ENCODE measurements at places on chromosomes 12 and 14.
A peak's percentile ranks its signal among the peaks of the same experiment; 100 is the strongest.

GRCh38 chr14:69263364-69263763 is 3.4 kb downstream of the GALNT16 start:
- peak; percentile 98 for DNase-seq

DNA sequence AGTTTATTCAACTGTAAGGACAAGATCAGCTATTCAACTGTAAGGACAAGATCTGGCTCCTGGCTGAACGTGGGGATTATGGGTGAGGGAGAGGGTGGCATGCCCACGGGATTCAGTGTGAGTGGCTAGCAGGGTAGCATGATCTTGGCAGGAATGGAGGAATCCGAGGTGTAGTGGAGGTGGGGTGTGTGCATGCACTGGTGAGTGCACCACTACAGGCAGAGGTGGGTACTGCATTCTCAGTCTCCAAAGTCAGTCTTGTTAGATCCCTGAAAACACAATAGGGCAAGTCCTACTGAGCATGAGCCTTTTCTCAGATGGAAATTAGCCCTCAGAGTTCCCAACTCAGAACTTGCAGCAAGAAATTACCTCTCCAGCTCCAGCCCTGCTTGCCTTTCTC is 32.2 kb upstream of the DCD start:
- no peak for DNase-seq

- DNase-seq = no peak
Observed at GRCh38 chr14:90740946-90741681, 75.1 kb downstream of the TTC7B start.

DNA sequence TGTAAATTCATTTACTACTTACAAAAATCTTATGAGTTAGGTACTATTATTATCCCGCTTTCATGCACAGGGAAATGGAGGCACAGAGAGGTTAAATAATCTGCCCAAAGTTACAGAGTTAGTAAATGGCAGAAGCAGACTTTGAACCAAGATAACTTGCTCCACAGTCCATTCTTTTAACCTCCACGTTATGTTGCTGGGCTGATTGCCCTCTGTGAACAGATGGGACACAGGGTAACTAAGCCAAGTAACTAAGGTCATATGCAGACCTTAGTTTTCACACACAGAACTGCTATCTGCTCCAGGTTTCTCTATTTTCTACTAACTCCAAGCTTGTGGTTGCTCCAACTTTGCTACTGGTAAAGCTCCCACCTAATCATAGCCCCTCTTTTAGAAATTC is 147.1 kb upstream of the IFNG-AS1 start:
- no peak for DNase-seq

GRCh38 chr12:64835901-64836300 is 11.5 kb downstream of the TBC1D30 start:
- DNase-seq = no peak

- DNase-seq = no peak
Observed at GRCh38 chr14:23580948-23581281, 2.3 kb upstream of the JPH4 start.

- DNase-seq = peak; percentile 99
Observed at GRCh38 chr12:69405566-69405865, 46.0 kb downstream of the YEATS4 start.

DNA sequence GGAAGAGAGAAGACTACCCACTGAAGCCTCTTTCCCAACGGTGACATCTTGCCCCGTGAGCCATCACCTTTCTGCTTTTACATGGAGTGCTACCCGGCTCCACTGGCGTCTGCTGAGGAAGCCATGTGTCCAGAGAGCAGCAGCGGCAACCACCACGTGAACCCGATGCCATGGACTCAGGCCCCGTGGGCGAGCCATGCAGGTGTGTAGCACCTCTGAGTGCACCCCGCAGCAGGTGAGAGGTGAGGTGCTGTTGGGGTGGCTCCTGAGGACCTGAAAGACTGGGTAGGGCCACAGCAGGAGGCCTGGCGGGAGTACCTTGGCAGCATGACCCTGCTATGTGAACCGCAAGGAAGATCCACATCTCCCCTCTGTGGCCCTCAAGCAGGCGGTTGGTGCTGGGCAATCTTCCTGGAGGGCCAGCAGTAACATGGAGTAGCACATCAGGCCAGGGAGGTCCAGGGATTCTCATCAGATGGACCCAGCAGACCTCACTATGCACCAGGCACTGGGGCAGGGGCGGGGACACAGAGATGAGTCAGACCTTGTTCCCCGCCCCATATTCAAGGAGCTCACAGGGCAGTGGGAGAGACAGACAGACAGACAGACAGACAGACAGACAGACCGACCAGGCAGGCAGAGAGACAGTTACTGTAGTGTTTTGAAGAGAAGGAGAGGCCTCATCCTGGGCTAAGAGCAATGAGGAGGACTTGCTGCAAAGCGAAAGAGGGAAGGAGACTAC is 129.6 kb downstream of the PAPOLA start:
- DNase-seq = no peak

GRCh38 chr12:99975321-99975720 is 9.4 kb downstream of the ANKS1B start:
- no peak for DNase-seq

DNA sequence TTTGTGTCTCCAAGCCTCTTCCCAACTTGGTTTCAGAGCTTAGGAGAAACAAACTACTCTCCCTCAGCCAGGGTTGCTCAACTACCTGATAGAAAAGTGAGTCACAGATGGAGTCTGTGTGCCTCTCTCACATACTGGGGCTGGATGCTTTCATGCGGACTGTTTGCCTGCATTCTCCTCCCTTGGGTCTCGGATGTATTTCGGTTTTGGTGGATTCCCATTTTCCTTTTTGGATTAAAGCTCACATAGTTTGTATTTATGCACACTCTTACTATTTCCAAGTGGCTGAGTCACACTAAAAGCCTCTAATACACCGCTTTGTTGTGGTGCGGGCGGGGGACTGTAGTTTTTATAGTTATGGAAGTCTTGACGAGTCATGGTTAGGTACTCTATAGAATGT is 505.4 kb downstream of the LRFN5 start:
- DNase-seq = peak; percentile 66

GRCh38 chr14:45222485-45223262 is 30.3 kb downstream of the MIS18BP1 start:
- DNase-seq = no peak

Data from fibroblast of upper back skin (primary cell).